Hepatocyte (in vitro differentiated cells): ENCODE measurements at places on chromosomes 3 and 15. TPM values are rescaled to one million over a fixed set of nuclear protein-coding genes. Genes with fewer than 3 reads are reported as not detected.

The GP9 gene
- total RNA-seq = not detected in 2 replicates

DNA sequence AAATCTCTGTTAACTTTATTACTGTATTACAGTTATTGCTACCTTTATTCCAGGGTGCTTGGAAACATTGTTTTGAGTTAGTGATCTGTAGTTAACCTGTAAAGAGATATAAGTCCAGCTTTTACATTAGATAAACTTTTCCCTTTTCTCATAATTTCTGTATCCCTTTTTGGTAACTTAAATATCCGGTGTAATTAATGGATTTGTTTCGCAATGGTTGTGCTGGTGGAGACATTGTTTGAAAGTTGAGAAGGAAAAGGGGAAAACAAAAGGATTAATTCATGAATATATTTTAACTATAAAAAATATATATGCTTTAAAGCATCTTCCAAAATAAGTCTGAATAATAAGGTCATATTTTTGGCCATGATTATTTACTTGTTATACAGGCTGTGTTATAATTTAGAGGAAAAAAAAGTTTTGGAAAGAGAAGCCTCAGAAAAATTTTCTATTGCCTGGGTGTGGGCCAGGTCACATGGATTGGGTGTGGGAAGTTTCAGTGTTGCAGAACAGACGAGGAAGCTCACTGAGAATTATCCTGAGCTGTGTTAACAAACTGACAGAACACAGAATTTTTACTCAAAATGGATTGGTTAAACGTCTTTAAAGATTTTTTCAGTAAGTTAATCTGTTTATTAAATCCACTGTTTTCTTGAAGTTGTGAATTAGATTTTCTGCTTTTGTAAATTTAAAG, 27.7 kb upstream of the IL20RB start:
- H3K4me3 ChIP-seq = no peak overlapping the region
- H3K4me1 ChIP-seq = no peaks in the 10 kb centered on the region
- no peaks in the 10 kb centered on the region for H3K27me3 ChIP-seq
- H3K36me3 ChIP-seq = no peaks in the 10 kb centered on the region
- peak overlapping the region; percentile 14 for H3K27ac ChIP-seq
- peak; percentile 35 for DNase-seq

The KLHL40 gene
- total RNA-seq = not detected in 2 replicates

DNA sequence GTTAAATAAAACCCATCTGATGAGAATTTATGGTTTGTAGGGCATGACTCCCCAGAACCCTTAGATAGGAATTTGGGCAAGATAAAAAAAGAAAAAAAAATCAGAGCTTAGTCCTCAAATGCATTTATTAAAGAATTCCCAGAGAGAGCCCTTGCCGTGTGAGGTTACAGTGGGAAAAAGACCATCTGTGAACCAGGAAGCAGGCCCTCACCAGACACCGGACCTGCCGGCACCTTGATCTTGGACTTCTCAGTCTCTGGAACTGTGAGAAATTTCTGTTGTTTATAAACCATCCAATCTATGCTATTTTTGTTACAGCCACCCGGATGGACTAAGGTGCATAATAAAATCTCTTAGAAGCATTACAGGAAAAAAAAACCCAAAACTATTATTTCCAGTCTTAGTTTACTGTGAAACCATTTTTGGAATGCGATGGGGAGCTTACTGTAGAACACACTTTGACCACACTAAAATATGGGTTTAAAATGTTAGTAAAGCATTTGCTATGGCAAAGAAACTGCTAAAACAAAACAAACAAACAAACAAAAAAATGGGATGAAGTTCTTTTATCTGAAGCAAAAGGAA, 72.2 kb downstream of the LEKR1 start:
- H3K27ac ChIP-seq = no peak overlapping the region
- no peaks in the 10 kb centered on the region for H3K4me1 ChIP-seq
- DNase-seq = no peak
- no peak overlapping the region for H3K4me3 ChIP-seq

The WDR72 gene
- total RNA-seq = 6.0 and 6.4 TPM in 2 replicates

The PLCB2 gene
- 1.0 and 1.7 TPM in 2 replicates for total RNA-seq

- H3K36me3 ChIP-seq = no peaks in the 10 kb centered on the region
- H3K27me3 ChIP-seq = no peaks in the 10 kb centered on the region
- no peak for DNase-seq
- H3K4me1 ChIP-seq = no peaks in the 10 kb centered on the region
These were observed 8.5 kb downstream of the CRELD1 start for GRCh38 chr3:9942164-9942563.

The ISLR2 gene
- 1.7 TPM in 1 of 2 replicates, not detected in the other for total RNA-seq

GRCh38 chr15:92231461-92231860, 162.2 kb upstream of the ST8SIA2 start:
- H3K36me3 ChIP-seq = no peaks in the 10 kb centered on the region
- no peaks in the 10 kb centered on the region for H3K4me1 ChIP-seq
- no peak overlapping the region for H3K4me3 ChIP-seq

DNA sequence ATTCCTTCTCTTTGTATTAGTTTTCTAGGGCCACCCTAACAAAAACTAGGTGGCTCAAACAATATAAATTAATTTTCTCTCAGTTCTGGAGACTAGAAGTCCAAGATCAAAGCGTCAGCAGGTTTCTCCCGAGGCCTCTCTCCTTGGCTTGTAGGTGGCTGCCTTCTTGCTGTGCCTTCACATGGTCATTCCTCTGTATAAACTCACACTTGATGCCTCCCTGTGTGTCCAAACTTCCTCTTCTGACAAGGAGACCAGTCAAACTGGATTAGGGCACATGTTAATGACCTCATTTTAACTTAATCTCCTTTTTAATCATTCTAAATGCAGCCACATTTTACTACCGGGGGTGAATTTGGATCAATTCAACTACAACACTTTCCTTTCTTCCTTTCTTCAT, 691.1 kb downstream of the DIPK2A start:
- H3K4me1 ChIP-seq = no peaks in the 10 kb centered on the region
- no peak for DNase-seq
- no peak overlapping the region for H3K4me3 ChIP-seq
- H3K36me3 ChIP-seq = no peaks in the 10 kb centered on the region
- no peak overlapping the region for H3K27ac ChIP-seq

DNA sequence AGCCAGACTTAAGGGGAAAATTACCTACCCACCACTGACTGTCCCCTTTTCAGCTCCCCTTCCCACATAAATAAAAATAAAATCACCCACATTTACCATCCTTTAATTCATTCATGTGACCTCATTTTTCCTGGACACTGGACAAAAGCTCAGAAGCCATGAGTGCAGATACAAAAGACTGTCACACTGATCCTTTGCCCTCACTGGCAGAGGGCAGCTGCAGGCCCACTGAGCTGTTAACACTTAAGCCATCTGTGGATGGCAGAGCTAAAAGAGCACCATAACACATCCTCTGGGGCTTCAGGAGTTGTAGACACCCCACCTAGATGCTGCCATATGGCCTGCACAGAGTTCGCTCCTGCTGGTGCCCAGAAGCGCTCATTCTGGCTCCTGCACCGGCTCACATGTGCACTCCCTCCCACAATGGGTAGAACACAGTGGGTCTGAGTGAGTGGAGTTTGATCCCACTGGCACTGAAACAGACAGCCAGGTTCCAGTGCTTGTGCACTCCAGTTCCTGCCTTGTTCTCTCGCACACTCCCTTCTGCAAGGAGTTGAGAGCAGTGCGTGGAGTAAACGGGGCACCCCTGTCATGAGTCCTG, 38.8 kb downstream of the EDC3 start:
- H3K27ac ChIP-seq = no peak overlapping the region
- DNase-seq = no peak
- H3K27me3 ChIP-seq = no peaks in the 10 kb centered on the region
- no peak overlapping the region for H3K4me3 ChIP-seq

DNA sequence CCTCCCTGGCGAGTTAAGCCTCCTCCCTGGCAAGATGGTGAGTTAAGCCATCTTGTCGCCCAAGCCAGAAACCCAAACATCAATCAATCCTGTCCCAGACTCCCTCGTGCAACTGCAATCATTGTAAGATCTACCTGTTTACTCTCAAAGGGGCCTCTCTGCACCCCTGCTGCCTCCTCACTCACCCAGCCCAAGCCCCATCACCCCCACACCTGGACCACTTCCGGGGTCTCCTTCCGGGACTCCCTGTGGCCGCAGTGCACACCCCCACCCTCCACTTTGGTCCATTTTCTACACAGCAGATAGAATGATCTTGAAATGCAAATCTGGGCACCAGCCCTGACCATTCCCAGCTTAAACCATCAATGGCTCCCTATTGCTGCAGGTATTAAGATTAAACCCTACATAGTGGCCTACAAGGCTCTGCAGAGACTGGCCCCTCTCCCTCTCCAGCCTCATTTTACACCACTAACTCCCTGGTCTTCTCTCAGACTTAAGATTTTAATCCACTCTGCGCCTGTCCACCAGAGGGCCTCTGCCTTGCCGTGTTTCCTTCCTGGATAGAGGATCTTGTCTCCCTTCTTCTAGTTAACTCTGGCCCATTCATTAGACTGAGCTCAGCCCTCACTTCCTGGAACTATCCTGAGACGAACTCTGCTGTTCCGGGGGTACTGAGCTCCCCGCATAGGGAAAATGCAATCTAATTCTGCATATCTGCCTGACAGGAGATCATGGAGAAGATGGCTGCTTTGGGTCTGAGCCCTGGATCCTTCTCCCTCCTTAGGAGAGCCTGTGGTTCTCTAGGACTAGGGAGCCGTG, 41.9 kb upstream of the SLC6A1 start:
- H3K27me3 ChIP-seq = peaks cover 2% of the 10 kb centered on the region
- H3K4me1 ChIP-seq = no peaks in the 10 kb centered on the region
- H3K27ac ChIP-seq = no peak overlapping the region
- H3K36me3 ChIP-seq = no peaks in the 10 kb centered on the region
- peak; percentile 45 for DNase-seq

- peaks cover 13% of the 10 kb centered on the region for H3K4me1 ChIP-seq
- H3K27ac ChIP-seq = no peak overlapping the region
- no peak for DNase-seq
- no peak overlapping the region for H3K4me3 ChIP-seq
These were observed 330.2 kb downstream of the RORA start for GRCh38 chr15:60898896-60899295.

- H3K4me3 ChIP-seq = no peak overlapping the region
- DNase-seq = no peak
- no peaks in the 10 kb centered on the region for H3K36me3 ChIP-seq
- H3K27ac ChIP-seq = no peak overlapping the region
- H3K4me1 ChIP-seq = no peaks in the 10 kb centered on the region
These were observed 163.1 kb upstream of the MANF start for GRCh38 chr3:51221959-51222358.

DNA sequence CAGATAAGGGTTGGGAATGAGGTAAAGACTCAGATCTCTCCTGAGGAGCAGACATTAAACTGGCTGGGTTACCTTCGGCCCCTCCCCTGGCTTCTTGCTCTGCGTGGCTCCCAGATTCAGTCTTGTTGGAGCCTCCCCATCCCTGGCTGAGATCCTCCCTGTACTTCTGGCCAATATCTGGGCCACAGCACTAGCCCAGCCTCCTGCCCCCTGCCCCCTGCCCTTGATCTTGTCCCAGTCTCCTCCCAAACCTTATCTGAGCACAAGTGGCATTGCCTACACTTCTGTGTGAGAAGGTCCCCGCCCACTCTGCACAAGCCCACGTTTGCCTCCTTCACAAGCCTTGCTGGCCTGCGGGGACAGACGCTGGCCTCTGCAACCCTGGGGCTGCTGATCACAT, 16.8 kb downstream of the PLA2G4F start:
- H3K27ac ChIP-seq = no peak overlapping the region
- H3K4me3 ChIP-seq = no peak overlapping the region
- no peaks in the 10 kb centered on the region for H3K27me3 ChIP-seq
- DNase-seq = no peak

DNA sequence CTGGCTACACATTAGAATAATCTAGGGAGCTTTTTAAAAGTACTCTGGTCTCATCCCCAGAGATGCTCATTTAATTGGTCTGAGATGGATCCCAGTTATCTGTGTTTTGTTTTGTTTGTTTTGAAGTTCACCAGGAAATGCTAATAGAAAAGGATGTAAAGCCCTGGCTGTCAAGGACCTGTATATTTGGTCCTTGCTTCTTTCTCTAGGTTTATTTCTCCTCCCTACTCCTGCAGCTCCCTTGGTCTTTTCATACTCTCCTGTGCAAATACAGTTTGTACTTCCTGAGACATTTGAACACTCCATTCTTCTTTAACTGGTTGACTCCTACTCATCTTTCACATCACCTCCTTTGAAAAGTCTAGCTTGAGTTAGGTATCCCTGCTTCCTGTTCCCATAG, 3.3 kb downstream of the PIK3CA start:
- no peak overlapping the region for H3K27ac ChIP-seq
- no peak for DNase-seq
- H3K4me1 ChIP-seq = peaks cover 9% of the 10 kb centered on the region

The TTLL13 gene
- total RNA-seq = not detected in 2 replicates

The SLC15A2 gene
- total RNA-seq = 6.5 and 11.2 TPM in 2 replicates
